Neural crest cell (in vitro differentiated cells): ENCODE measurements at places on chromosomes 11 and 22. TPM values are rescaled to one million over a fixed set of nuclear protein-coding genes. Genes with fewer than 3 reads are reported as not detected.

DNA sequence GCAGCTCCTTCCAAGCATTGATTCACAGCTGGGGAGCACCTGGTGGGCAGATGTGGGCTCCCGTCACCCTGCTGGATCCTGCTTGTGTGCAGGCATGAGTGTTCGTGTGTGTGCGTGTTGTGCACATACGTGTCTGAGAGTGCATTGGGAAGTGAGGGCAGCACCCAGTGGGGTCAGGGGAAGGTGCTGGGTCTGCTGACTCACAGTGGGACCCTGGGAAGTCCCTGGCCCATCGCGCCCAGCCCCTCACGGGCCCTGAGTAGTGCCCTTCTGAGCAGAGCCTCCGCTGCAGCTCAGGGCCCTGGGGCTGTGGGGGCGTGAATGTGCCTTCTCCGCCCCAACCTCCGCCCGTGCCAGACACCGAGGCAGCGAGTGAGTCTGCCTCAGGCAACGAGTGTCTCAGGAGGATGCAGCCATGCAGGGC lies 36.8 kb downstream of the WNT11 start:
- no peak for DNase-seq

DNA sequence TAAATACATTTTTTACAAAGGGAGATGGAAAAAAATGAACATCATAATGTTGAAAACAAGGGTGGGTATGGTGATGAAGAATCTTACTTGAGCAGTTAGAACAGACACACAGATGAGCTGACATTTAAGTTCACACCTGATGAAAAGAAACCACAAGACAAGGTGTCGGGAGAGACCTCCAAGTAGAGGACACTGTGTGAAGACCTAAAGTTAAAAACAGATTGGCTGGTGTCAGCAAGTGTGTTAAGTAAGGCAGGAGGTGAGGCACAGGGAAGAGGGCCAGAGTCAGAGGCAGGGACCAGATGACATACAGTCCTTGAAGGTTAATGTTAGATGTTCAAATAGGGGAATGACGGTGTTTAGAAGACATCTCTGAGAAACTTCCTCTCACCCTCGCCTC lies 236.8 kb downstream of the FAT3 start:
- DNase-seq = no peak

- DNase-seq = no peak
These were observed 13.3 kb downstream of the IL10RA start for GRCh38 chr11:117999354-117999993.

The PRRG4 gene
- not detected in 2 replicates for total RNA-seq

- DNase-seq = no peak
These were observed 29.5 kb downstream of the MMP27 start for GRCh38 chr11:102676084-102676483.

- no peak for DNase-seq
These were observed 7.9 kb downstream of the SFI1 start for GRCh38 chr22:31504282-31504681.
